ENCODE measurements at places on chromosomes 6 and 20.

DNA sequence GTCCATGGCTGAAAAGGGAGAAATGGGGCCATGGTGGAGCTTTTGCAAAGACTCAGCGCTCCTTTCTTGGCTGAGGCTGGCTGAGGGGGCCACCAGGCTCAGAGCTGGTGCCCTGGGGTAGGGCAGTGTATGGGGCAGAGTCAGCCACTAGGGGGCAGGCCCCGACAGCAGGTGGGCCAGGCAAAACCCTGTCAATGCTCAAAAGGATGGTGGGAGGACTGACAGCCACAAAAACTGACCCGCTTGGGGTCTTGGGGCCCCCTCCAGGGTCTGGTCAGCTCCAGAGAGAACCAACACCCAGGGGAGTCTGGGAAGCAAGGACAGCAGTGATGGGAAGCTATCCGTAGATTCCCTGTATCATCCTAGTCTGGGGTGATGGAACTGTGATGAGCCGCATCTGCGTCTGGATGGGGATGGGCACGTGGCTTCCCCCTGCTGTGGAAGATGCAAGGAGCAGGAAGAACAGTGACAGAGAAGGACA, 306.9 kb downstream of the DHX35 start:
- peak; percentile 7 for DNase-seq

- no peak for DNase-seq
Observed at GRCh38 chr20:34875642-34876405, 588 bp upstream of the ACSS2 start.

DNA sequence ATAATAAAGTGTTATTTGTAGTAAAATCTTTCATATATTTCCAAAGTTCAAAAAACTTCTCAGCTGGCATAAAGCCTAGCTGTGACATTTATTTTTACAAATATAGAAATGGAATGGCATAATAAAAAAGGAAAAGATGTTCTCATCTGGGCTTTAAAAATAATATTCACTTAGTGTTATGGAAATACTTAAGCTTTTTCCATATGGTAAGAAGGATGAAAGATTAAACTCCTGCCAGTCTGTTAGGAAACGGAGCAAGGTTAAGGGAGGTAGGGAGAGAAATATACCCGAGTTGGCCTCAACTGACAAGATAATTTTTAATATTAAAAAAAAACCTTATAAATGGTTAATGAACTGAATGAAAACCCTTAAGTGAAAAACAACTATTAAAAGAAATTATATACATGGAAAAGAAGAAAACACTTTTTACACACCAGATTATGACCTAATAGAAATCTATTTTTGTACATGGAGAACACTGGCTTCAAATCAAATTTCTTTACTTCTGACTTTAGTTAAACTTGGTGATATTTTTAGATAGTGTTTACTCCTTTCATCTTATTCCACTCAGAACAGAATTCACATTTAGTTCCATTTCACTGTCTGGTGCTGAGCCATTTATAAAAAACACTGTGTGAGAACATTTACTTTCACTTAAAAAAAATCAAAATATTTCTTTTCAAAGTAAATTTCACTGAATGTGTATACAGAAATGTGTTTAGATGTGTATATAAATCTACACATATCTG, 137.0 kb downstream of the DST start:
- DNase-seq: no peak

GRCh38 chr6:132725947-132726607, 12.2 kb upstream of the VNN1 start:
- DNase-seq: no peak

GRCh38 chr6:39389484-39389767, 66.9 kb upstream of the KCNK16 start:
- DNase-seq: no peak

- no peak for DNase-seq
Observed at GRCh38 chr6:131317516-131317915, 182.2 kb downstream of the AKAP7 start.

- DNase-seq: no peak
Observed at GRCh38 chr20:57683881-57684807, 25.7 kb downstream of the PMEPA1 start.

- no peak for DNase-seq
Observed at GRCh38 chr6:9250852-9251251, 815.5 kb upstream of the SLC35B3 start.

- no peak for DNase-seq
Observed at GRCh38 chr6:159114569-159114968, 54.6 kb upstream of the FNDC1 start.

DNA sequence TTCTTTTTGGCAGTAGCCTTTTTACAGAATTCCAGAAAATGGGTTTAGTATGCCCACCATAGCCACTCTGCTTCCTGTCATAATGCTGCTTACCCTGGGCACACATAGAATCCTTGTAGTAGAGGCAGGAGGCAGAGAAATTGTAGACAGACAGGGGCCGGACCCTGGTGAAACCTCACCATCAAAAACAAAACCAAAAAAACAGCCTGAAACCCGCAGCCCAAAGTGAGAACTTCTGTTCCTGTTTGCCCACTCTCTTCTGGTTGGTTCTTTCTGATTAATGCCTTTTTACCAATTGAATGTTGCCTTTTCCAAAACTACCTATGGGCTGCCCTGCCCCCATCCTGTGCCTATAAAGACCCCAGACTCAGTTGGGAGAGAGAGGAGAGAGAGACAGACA, 188.2 kb downstream of the CDKAL1 start:
- no peak for DNase-seq

DNA sequence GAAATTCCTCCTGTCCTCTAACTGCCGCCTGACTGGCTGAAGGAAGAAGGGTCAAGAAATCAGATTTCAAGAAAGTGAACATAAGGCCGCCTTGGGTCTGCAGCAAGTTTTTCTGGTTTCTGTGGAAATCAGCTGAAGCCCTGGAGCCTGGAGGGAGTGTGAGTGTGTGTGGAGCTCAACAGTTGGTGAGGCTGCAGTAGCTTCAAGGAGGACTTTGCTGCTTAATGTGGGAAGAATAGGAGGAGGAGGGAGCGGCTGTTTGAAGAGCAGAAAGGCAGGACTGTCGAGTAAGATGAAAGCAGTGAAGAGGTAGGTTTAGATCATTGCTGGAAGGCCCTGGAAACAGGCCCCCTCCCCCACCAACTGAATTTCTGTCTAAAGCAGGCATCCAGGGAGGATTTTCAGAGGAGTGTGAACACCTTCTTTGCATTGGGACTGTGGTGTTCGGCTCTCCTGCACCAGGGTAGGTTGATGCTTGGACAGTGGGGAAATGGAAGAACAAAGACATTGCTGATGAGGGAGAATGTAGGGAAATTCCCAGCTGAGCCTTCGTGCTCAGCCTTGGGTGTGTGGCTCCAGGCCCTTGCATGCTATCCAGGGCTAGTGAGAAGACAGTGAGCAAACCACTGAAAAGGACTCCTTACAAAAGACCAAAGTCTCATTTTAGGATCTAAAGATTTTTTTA, 79.5 kb upstream of the VSTM2L start:
- DNase-seq: no peak

DNA sequence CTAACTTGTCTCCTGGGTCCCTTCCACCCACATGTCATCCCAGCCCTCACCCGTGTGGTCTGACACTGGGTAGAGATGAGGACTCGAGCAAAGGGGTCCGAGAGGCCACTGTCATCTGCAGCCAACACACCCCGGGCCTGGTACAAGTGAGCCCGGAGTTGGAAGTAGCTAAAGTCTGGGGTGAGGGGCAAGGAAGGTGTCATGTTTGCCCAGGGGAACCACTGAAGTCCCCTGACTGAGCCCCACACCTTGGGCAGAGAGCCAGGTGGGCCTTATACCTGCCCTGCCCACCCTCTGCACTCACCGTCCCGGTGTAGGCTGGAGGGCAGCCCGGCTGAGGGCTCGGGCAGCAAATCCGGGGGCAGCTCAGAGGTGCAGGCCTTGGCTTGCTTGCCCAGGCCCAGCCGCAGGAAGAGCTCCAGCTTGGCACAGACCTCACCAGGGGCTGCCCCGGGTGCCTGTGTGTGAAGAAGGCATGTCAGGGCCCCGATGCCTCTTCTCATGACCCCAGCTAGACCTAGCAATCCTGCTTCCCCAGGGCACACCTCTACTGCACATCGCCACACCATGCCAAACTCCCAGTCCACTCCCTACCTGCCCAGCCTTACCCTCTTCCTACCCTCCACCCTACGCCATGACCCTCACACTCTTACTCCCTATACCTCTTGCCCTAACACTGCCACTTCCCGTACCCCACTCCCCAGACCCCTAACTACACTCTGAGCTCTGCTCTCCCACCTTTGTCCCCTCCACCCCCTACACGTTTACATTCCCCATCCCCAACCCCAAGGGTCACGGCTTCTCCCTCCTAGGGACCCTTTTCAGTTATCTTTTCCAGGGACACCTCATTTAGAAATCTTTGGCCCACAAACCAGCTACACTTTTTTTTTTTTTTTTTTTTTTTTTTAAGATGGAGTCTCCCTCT, 31.7 kb upstream of the SPAG4 start:
- no peak for DNase-seq

DNA sequence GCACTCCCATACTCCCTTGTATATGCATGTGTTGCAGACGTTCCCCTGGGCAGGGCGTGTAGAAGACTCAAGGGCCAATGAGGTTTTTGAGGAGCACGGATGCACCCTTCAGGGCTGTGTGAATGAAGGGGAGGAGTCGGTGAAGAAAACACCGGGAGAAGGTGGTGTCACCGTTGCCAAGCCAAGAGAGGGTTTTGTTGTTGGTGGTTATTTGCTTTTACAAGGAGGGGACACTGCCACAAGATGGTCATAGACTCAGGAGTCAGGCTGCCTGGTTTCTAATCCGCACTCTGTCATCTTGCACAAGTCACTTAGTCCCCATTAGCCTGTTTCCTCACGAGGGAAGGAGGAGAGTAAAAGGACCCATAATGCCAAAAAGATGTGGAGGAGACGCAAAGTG, 124.0 kb downstream of the PXDC1 start:
- no peak for DNase-seq

DNA sequence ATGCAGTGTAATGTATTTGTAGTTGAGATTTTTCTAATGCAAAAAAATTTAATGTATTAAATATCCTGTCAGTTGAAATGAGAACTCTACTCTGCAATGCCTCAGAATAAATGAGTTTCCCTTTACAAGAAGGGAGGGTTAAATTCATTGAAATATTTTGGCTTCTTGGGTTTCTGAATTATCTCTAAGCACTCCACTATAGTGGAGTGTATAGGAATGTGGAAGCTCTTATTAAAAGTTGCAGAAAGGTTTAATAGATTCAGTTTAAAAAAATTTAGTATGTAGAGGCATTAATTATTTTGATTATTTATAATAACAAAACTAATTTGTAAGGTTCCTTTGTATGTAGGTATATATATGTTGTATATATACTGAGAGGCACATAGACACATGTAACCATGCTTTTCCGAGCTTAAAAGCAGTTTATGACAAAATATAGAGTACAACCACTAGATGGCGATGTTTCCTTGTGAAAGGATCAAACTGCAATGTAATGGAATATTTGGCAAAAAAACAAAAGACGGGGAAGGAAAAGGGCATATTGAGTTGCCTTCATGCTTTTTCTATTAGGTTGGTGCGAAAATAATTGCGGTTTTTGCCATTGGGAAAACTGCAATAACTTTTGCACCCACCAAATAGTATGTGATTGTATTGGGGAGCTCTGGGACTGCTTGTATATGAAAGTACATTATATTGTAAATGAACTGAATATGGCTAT, 144.2 kb downstream of the MYO6 start:
- peak; percentile 45 for DNase-seq

GRCh38 chr6:106490436-106490835, 129.9 kb downstream of the CRYBG1 start:
- no peak for DNase-seq

GRCh38 chr20:55635870-55636269, 369.4 kb downstream of the CBLN4 start:
- DNase-seq: no peak

GRCh38 chr6:25094726-25095125, 159.0 kb upstream of the RIPOR2 start:
- DNase-seq: no peak

DNA sequence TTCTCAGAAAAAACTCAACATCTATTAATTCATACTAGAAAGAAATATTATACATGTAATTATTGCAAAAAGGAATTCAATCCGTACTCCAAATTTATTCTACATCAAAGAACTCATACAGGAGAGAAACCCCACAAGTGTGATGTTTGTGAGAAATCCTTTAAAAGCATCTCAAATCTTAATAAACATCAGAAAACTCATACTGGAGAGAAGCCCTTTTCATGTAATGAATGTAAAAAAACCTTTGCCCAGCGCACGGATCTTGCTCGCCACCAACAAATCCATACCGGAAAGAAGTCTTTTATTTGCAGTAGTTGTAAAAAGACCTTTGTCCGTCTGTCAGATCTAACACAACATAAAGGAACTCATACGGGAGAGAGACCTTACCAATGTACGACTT, 22.0 kb downstream of the ZNF334 start:
- DNase-seq: no peak

- no peak for DNase-seq
Observed at GRCh38 chr6:116246089-116246488, 7.8 kb downstream of the TSPYL4 start.

Data from CD4-positive, alpha-beta T cell treated with Interleukin-12 subunit alpha and Interleukin-12 subunit beta, for 1 hour (primary cell).